NCI-H226 (cell line): ENCODE measurements at places on chromosomes 2 and 18.

DNA sequence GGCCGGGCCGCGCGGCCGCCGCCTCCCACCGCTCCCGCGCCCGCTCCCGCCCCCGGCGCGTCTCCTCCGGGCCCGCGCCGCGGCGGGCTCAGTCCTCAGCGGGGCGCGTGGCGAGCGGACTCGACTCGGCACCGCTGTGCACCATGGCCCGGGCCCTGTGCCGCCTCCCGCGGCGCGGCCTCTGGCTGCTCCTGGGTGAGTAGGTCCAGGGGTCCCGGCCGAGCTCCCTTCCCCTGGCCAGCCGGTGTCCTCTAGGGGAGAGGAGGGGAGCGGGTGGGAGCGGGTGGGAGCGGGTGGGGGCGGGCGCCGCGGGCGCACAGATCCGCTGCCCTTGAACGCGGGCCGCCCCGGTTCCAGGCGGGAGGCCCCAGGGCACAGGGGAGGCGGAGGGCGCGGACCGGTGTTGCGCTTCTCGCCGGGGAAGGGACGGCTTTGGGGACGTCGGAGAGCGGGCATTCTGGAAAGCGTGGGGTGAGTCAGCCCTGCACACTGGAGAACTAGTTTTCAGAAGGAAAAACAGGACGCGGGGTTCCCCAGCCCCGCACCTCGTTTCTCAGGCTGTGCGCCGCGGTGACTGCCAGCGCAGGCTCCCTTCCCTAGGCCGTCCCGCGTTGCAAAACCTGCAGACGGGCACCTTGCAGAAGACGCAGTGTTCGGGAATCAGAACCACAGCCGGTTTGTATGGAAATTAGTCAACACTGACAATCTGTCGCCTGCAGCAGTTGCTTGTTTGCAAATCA is at the start of gene RAMP1:
RAMP1 (plus strand) TSS at position 91 of the 740 bp plus-strand sequence; CDS start at position 144, 53 bp downstream.
- no peak for DNase-seq

- no peak for DNase-seq
Observed at GRCh38 chr18:74825460-74825859, 227.8 kb downstream of the ZNF407 start.

DNA sequence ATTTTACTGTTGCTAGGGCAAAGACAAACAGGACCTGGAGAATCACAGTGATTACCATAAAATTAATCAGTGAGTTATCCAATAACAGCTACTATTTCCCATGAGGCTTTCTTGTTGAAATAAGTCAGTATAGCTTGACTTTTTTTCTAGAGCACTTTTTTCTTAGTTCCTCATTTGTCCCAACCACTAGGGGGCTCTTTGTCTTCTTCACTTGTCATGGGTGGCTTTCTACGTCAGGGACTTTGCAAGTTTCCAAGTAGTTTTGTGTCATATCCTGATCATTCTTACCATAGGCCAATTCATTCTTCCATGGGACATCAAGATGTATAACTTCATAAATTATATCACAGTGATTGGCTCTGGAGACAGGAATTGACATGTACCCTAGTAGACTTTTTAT is 1019.6 kb upstream of the PIK3C3 start:
- DNase-seq = no peak

DNA sequence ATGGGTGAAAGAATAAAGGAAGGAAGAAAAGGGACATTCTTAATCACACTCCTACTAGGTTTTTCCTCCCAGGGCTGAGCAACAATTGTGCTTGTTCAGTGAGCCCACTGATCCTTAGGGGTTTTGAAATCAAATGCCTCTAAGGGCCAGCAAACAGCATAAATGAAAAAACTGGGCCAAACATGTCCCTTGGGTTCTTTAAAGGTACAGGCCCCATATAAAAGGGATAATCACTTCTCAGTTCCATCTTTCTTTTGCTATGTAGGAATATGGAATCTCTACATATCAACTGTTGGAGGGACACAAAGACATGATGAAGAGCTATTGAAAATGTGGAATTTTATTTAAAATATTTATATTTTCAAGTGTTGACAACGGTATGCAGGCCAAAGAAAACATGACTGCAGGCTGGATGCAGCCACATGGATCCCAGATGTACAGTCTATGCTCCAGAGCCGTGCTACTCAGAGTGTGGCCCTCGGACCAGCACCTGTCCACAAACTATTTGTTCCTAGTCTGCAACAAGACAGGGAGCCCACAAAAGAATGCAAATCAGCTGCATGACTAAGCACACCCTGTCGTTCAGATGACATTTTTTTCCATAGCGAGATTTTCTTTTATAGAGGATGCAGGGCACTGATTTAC is 110.0 kb downstream of the CDH20 start:
- no peak for DNase-seq

DNA sequence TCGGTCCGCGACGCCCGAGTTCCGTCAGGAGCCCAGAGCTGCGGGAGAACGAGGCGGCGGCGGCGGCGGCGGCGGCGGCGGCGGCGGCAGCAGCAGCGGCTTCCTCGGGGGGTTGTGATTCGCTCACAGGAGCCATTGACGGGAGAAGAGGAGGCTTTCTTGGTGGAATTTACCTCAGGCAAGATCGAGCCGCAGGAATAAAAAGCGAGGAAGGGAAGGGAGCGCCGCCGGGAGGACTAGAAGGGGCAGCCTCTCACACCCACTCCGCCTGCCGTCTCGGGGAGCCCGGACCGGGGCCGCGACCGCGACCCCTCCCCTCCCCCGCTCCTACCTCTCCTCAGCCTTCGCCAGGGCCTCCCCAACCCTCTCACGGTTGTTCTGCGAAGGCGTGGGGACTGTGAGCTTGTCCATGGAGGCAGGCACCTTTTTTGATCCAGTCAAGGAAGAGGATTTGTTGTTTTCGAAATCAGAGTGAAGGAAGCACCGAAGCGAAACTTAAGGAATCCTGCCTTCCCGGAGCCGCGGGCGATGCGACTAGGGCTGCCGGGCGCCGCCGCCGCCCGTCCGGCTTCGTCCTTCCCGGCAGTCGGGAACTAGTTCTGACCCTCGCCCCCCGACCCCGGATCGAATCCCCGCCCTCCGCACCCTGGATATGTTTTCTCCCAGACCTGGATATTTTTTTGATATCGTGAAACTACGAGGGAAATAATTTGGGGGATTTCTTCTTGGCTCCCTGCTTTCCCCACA is 506 bp downstream of the BMPR2 start:
- peak; percentile 4 for DNase-seq

- no peak for DNase-seq
Observed at GRCh38 chr2:183224948-183225347, 100.7 kb downstream of the NUP35 start.

DNA sequence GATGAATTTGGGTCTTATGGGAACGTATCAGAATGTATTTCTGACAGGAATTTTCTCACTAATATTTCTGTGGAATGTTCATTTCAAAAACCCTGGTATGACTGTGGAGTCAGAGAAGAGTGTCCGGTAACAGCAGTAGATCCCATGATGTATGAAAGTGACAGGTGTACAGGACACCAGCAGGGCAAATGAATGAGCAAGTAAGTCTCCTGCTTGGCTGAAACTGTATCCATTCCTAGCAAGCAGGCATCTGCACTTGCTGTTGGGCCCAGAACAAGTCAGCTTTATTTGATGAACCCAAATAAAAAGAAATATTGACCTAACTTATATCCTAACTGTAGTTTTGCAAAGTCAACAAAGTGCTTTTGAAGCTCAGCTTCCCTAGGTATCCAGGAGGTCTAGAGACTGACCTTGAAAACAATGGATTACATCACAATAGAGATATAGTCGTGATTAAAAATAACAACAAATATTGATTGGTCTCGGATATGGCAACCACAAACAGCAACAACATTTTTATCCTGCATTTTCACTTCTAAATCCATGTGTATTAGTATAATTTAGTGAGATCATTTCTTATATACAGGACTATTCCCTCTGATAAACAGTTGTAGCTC is 37.6 kb downstream of the NXPH2 start:
- DNase-seq = no peak

DNA sequence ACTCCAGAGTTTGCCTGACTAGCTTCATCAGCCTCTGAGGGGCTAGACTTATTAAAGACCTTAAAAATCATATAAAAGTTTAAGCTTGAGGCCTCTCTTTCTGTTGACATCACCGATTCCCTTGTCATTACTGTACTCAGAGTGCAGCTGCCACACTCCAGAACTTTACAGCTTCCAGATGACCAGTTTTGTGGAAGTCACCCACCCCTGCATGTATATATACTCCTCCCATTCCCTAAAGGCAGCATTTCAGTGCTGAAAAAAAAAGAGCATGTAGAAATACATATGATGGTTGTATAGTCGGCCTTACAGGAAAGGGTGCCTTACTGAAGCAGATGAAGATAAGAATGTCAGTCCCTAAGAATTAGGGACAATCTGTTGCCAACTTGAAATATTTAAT is 117.3 kb downstream of the FEZ2 start:
- no peak for DNase-seq

- DNase-seq = no peak
Observed at GRCh38 chr2:152097801-152098495, 896 bp downstream of the CACNB4 start.

GRCh38 chr18:32553174-32553573 is 82.5 kb upstream of the GAREM1 start:
- DNase-seq = no peak

- DNase-seq = no peak
Observed at GRCh38 chr2:232949016-232949415, 64.0 kb downstream of the NGEF start.

GRCh38 chr2:239727776-239728600 is 297.2 kb downstream of the NDUFA10 start:
- no peak for DNase-seq

DNA sequence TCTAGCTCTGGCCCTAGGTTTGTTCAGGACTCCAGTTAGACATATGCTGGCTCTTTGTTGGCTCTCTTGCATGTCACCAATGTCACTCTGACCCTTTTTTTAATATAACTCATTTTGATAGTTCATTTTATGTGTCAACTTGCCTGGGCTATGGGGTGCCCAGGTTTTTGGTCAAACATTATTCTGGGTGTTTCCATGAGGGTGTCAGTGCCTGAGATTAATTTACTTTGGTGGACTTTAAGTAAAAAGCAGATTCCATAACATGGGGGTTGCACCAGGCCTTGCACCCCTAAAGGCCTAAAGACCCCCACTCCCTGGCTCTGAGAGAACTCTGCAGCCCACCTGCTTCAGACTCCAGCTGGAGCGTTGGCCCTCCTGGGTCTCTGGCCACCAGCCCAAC is 48.1 kb upstream of the SNTG2 start:
- no peak for DNase-seq

DNA sequence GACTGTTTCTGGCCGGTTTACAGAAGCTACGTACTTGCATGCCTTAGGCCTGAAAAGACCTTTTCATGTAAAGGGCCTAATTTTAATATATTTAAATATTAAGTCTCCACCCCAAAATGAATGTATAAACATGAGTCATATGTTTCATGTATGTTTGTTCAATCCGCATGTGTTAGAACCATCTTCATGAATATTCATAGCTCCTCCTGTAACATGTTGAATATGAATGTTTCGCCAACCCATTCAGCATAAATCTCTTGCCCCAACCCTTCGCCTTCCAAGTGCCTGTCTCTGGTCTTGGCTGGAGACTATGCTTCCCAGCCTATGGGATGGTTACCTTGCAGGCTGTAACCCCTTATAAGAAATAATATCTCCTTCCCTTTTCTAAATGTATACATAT is 212.5 kb downstream of the SCG2 start:
- DNase-seq = no peak

- no peak for DNase-seq
Observed at GRCh38 chr2:70685771-70686171, 82.2 kb downstream of the ADD2 start.
